ENCODE measurements at places on chromosomes 16 and 17.
A peak's percentile ranks its signal among the peaks of the same experiment; 100 is the strongest.

GRCh38 chr17:71441098-71441497, 679.7 kb upstream of the SOX9 start:
- peak; percentile 99 for DNase-seq

- no peak for DNase-seq
Observed at GRCh38 chr17:17768424-17769088, 68.2 kb downstream of the SREBF1 start.

DNA sequence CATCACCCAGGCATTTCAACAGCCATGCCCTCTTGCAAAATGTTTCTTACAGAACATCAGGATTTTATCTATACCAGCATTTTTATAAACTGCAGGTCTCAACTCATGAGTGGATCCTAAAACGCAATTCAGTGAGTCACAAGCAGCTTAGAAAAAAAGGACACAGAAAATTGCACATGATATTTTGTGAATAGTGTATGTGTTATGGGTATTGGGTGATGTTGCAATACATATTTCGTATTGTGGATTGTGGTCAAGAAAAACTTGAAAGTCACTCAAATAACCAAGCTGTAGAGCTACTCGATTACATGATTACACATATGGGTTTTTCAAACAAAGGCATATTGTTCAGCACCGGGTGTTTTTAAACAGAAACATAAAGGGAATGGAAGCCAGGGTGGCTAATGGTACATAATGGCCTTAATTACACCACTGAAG, 1.4 kb downstream of the WIPI1 start:
- DNase-seq, result no peak

GRCh38 chr16:56191156-56191815, at the start of gene GNAO1:
TSS of gene GNAO1 (plus strand) at chr16:56191489. CDS start at chr16:56192236, 747 bp downstream.
- peak; percentile 8 for DNase-seq

DNA sequence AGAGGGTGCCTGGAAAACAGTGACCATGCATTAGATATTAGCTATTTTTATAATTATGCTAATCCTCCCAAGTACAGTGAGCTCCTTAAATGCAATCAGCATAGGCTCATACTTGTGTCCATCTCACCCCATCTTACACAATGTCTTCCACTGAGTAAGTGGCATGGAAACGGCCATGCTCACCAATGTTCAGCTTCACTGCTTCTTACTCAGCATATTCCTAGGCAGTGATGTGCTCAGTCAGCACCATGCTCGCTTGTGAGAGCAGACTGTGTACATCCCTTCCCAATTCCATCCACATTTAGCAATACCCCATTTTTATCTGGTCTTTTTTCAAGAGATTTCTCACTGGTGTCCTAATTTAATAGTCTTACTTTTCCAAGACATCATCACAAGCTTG, 454.8 kb upstream of the SOX9 start:
- DNase-seq, result no peak

DNA sequence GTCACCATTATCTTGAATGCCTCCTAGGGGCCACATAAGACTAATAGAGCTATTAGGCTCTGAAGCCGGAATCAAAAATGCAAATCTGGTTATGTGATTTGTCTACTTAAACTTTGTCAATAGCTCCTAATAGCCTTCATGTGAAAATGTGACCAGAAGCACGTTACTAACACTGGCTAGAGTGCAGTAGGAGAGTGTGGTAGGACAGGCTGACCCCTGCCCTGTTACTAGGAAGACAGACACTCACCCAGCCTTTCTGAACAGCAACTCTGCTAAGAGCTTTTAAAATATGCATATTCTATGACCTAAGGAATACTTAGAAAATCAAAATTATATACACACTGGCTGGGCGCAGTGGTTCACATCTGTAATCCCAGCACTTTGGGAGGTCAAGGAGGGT, 26.3 kb downstream of the CENPV start:
- no peak for DNase-seq

- DNase-seq, result no peak
Observed at GRCh38 chr17:53227514-53227913, 595.2 kb upstream of the KIF2B start.

DNA sequence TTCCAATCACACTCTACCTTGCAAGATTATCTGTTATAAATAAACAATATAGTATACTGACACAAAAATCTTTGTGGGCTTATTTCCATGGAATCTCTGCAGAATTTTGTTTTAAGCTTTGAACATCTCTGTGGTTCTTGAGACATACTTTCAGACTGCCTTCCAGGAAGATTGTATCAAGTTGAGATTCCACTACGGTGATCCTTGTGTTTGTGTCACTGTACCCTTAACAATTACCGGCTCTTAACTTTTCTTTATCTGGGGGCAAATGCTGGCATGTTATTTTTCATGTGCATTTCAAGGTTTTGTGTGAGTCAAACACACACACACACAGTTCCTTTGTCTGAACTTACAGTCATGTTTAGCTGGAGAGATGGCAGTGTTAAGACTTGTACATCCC, 472.7 kb upstream of the HSBP1 start:
- no peak for DNase-seq

DNA sequence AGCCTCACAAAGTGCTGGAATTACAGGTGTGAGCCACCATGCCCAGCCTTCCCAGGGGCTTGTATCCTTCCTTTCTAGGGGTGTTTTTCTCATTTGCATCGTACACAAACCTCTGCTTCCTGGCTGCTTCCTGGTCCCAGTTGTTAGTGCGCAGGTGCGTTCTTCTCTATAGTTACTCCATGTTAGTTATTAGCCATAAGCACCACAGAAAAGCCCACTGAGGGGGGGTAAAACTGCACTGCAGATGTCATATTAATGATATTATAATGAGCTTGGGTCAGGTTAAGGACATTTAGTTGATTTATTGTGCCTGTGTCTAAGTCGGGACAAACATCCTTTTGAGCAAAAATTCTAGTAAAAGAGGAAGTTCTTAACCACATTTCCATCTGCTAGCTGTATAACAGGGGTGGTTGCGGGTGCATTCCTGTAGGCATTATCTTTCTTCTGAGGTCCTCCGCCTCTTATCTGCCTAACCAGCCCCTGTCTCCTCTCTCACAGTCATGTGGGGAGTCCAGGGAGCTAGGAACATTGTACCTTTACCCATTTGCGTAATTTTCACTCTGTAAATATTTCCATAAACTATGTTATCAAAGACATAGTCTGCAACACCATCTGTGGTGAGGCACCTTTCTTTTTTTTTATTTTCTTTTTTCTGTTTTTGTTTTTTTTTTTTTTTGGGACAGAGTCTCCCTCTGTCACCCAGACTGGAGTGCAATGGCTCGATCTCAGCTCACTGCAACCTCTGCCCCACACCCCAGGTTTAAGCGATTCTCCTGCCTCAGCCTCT, 23.6 kb upstream of the ATF7IP2 start:
- DNase-seq, result no peak

- no peak for DNase-seq
Observed at GRCh38 chr16:80277182-80277581, 263.6 kb upstream of the DYNLRB2 start.

- no peak for DNase-seq
Observed at GRCh38 chr16:23420011-23420410, 33.0 kb downstream of the COG7 start.

DNA sequence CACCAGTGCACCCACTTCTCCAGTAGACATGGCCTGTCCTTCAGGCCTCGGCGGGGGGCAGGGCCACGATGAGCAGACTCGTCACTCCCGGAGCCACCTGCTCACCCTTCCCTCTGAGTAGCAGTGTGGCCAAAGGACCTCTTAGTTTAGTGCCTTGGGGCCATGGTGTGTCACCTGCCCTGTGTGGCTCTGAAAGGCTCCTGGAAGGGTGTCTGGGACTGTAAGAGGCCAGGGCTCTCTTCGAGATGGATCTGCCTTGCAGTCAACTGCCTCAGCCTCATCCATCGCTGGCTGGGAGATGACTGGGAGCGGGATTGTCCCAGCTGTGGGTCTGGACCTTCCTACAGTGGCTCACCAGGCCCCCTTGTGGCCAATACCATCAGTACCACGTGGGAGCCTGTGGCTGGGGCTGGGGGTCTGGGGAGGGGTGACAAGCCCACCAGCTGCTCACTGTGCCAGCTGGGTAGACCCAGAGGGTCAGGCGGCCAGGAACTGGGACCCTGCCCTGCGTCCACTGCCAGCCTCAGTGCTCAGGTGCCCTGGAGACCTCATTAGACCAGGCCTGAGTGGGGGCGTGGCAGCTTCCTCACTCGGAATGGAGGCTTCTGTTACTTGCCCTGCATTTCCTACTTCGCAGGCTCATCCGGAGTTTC, 133.4 kb downstream of the OR1D5 start:
- DNase-seq, result no peak

Data from retinal pigment epithelial cell (primary cell).